ENCODE measurements at places on chromosomes 5 and 9.

DNA sequence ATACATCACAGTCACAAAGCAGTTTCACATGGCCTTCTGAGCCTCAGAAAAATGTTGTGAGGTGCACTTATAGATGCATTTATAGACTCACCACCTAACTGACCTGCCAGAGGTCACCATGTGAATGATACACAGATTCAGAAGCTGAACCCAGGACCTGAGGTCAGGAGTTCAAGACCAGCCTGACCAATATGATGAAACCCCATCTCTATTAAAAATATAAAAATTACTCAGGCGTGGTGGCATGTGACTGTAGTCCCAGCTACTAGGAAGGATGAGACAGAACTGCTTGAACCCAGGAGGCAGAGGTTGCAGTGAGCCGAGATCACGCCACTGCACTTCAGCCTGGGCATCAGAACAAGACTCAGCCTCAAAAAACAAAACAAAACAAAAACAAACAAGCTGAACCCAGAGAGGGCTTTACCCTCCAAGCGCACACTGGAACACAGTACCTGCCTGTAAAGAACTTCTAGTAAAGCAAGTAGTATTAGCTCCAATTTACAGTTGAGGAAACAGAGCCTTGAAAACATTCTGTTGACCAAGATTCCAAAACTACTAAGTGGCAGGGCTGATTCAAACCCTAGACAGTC lies 16.3 kb downstream of the ECPAS start:
- DNase-seq: no peak

GRCh38 chr5:148979083-148979723 lies 83.7 kb downstream of the SH3TC2 start:
- no peak for DNase-seq

GRCh38 chr9:82531795-82532194 lies 531.1 kb downstream of the RASEF start:
- no peak for DNase-seq

DNA sequence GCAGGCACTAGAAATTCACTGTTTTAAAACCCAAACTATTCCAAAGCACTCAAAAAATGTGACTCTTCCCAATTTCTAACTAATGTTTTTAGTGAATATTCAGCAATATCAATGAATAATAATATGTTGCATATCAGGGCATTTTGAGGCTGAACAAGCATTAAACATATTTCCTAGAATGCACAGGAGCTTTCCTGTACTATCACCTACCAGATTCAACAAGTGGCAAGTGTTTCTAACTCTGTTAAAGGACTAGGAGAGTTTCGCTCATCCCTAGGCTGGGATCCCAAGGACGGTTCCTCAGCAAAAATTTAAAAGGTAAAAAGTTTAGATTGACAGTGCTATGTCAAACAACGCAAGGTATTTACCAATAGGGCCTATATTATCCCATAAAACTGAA lies 21.0 kb downstream of the GNE start:
- no peak for DNase-seq

GRCh38 chr5:154308443-154309370 lies 118.2 kb downstream of the GALNT10 start:
- no peak for DNase-seq

DNA sequence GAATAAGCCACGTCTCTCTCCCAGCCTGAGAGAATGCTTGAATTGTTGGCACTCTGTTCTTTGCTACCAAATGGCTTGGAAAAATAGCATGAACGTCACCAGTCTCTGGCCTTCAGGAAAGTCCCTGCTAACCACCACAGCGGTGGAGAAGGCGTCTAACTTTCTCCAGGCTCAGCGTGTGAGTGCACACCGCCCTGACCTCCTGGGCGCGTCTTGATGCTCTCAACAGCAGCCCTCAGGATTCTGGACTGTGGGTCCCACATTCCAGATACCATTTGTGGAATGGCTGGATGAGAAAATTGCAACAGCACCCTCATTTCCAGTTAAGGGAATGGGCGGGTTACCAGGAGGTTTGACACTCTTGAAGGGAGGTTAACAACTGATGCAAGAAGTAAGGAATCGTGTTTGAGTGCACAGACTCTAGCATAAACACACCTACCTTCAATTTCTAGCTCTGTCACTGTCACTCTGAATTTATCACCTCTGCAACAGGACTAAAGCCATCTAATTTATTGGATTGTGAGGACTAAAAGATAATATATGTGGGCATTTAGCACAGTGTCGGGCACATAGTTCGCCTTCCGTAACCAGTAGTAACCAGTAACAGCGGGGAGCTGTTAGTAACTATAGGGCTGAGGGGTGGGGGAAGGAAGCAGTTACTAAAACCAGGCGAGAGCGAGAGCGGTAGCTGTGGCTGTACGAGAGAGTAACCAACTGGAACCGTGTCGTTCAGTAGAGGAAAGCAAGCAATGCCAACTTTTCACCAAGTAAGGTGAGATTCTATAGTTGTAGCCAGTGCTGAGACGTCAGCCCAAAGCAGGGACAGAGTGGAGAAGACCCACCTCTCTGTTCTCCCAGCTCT lies 807 bp upstream of the PLGRKT start:
- DNase-seq: no peak

GRCh38 chr5:36679221-36679989 lies 73.0 kb downstream of the SLC1A3 start:
- DNase-seq: no peak

- DNase-seq: no peak
Measured at GRCh38 chr9:99773468-99774138, 48.1 kb upstream of the NR4A3 start.
